ENCODE measurements at places on chromosomes 2 and 18.
A peak's percentile ranks its signal among the peaks of the same experiment; 100 is the strongest.

DNA sequence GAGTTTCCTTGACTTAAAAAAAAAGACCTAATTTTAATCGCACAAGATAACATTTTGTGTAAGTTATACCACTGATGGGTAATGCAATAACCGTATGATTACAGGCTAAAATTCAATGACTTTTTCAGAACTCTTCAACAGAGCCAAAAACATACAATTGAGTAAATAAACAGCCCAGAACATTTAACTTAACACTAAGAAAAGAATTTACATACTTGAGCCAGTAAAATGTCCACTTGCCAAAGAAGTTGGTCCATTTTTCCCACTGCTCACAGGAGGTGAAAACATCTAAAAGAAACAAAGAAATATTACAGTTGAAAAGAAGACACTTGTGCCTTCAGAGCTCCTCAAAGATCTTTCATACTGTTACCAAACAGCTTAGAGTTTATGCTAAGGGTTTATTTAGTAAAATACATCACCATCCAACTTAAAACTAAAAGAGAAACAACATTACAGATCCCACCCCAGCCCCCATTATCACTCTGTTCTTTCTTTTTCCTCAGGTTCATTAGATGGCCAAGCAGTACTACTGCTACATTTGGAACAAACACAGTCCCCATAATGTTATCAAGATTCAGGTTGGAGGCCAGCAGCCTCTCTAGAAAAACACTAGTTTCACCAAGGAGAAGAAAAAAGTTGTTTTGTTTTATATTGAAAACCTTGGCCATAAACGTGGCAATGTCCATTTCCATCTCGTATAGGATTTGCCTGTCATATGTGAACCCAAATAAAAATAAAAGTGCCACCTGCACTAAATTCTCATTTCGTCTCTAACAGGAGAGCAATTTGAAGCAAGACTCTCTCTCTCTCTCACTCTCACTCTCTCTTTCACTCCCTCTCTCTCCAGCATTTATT, 2.7 kb downstream of the TCF4 start:
- no peak for DNase-seq

DNA sequence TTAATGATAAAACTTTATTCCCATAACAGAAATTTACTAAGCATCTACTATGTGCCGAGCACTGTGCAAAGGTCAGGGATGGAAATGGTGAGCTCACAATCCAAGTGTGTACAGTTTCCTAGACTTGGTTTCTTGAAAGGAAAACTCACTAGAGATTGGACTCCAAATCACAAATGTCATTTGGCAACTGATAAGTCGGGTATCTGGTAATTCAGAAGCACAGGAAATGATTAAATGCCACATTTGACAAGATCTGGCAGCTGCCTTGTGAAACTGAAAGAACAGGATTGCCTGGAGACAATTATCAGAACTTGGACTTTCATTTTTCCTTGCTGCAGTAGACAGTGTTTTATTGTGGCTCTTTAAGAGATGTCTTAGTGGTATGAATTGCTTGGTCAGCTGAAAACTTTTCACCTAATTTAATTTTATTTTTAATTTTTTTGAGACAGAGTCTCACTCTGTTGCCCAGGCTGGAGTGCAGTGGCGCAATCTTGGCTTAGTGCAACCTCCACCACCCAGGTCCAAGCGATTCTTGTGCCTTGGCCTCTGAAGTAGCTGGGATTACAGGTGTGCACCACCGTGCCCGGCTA, 19.2 kb downstream of the ITGA6 start:
- DNase-seq = no peak

- no peak for DNase-seq
Measured at GRCh38 chr2:54909001-54909400, 141.2 kb downstream of the RTN4 start.

GRCh38 chr2:177908182-177908581, 164.4 kb downstream of the PDE11A start:
- DNase-seq = peak; percentile 62

DNA sequence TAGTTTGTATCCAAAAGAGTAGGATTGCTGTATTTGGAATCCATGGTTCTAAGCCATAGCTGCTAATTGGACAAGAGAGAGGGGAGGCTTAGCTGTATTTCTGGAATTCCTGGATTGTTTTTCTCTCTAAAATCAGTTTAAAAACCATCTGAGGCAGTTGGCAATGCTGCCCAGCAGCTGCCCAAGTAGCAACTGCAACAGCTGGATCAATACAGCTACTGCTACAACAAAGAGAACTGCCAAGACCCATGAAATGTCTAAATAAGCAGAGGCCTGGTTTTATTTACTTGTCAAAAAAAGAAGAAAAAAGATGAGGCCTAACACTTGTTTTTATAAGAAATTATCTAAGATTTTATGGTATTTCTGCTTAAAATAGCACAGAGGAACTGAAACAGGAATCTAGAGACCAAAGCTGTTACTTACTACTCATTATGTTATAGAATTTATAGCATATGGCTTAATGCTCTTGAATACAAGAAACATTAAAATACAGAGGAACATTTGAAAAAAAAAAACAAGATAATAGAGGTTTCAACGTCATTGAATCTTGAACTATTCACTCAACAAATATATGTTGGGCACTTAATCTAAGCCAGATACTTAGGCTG, 39.1 kb downstream of the TMEFF2 start:
- no peak for DNase-seq

GRCh38 chr18:8188184-8188583, 421.1 kb upstream of the RAB12 start:
- no peak for DNase-seq

- no peak for DNase-seq
Measured at GRCh38 chr18:69658103-69658502, 257.4 kb downstream of the DOK6 start.

- DNase-seq = no peak
Measured at GRCh38 chr2:188328419-188328818, 36.7 kb downstream of the GULP1 start.

- no peak for DNase-seq
Measured at GRCh38 chr18:7844017-7844416, 276.9 kb downstream of the PTPRM start.

- DNase-seq = no peak
Measured at GRCh38 chr2:12552092-12552491, 164.6 kb upstream of the TRIB2 start.

GRCh38 chr2:240320204-240320993, 115.1 kb upstream of the GPC1 start:
- DNase-seq = peak; percentile 71

DNA sequence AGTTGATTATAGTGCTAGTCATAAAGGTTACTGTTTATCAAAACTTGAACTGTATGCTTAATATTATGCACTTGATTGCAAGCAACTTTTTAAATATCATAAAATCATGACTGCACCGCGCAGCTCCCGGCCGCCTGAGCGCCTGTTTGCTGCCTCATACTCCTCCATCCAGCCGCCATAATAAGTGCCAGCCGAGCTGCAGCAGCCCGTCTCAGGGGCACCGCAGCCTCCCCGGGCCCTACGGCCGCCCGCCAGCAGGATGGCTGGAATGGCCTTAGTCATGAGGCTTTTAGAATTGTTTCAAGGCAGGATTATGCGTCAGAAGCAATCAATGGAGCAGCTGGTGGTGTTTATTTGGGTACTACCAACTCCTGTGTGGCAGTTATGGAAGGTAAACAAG, 337.2 kb downstream of the PAX3 start:
- DNase-seq = no peak

DNA sequence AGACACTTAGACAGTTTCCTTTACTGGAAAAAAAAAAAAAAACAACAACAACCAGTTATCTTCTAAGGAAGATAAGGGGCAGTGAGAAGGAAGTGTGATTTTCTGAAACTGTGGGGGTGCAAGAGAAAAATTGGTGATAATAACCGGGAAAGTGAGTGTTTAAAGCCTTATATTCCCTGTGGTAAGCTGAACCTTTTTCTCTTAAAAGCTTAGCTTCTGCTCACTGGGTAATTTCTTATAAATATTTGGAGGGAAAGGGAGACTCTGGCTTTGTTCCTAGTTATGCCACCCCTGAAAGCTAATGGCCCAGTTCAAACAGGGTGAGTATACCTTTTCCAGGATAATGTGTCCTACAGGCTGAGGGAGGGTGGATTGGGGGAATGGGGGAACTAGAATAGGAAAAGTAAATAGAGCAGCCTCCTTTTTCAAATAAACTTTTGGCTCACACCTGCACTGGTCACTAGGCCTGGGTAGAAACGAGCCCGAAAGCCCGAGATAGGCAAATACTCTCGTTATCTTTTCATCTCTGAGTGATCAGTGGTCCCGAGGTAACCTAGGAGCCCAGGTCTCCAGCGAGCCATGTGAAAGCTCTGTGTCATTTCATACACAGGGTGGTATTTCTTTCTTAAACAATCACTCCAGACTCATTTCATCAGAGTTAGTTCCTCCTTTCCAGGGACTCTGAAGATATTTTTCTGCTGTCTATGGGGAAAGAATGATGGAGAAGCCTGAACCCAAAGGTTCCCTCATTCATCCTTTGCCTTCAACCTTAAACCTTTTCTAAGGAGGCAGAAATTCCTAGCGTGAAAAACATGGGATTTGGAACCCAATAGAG, 15.5 kb upstream of the SRBD1 start:
- no peak for DNase-seq

DNA sequence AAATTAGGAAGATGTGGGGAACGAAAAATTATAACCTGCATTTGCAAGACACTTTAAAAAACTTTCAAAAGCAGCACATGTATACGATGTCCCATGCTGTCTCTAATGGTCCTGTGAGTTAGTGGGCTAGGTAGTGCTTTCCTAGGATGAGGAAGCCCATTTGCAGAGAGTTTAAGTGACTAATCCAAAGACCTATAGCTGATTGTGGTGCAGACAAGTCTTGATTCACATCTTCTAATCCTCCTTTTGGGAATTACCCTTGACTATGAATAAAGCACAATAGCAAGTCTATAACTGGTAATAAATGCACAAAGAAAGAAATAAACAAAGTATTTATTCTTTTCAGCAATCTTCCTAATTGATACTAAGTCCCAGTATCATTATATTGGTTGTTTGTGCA, 234.6 kb upstream of the FANCL start:
- no peak for DNase-seq

- DNase-seq = no peak
Measured at GRCh38 chr2:25926984-25927756, 48.9 kb upstream of the ASXL2 start.

DNA sequence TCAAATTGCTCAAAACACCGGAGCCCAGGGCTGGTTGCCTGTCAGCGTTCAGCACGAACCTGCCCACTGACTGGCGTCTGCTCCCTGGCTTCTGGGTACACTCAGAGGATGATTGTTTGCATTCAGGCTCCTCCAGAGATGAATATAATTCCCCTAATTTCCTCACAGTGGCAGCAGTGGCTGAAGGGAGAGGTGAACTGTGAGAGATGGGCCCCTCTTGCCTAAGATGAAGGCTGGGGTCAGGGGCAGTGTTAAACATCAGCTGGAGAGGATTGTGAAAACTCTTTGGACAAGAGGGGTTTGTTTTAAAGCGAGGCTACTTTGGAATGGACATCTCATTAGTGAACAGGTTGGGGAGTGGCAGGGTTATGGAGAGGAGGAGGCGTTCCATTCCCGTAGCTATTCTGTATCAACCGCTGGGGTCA, 31.0 kb downstream of the TCF7L1 start:
- DNase-seq = no peak

GRCh38 chr2:101006065-101006715, 4.1 kb downstream of the RPL31 start:
- DNase-seq = no peak

GRCh38 chr2:198339116-198339515, 534.7 kb downstream of the PLCL1 start:
- no peak for DNase-seq

DNA sequence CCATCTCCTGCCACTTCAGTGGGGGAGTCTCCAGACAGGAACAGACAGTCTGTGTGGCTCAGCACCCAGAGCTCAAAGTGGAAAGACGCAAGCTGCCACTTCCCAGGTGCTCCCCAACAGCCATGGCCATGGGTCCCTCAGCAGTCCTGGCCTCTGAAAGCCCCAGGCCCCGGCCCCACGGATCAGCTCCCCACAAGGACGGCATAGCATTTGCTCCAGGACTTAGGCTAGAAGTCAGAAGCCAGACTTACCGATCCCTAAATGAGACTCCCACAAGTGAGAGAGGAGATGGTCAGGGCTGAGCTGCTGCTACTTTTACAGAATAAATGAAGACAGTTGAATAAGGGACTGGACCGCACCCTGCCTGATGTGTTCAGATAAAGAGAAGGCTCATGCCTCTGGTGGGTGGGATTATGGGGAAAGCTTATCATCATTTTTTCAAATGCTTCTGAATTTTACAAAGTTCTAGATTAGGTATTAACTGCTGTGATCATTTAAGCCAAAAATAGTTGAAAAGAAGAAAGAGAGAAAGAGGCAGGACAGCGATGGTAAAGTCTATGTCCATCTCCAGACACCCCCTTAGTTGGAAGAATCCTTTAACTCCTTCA, 50.5 kb downstream of the ADD2 start:
- peak; percentile 34 for DNase-seq

DNA sequence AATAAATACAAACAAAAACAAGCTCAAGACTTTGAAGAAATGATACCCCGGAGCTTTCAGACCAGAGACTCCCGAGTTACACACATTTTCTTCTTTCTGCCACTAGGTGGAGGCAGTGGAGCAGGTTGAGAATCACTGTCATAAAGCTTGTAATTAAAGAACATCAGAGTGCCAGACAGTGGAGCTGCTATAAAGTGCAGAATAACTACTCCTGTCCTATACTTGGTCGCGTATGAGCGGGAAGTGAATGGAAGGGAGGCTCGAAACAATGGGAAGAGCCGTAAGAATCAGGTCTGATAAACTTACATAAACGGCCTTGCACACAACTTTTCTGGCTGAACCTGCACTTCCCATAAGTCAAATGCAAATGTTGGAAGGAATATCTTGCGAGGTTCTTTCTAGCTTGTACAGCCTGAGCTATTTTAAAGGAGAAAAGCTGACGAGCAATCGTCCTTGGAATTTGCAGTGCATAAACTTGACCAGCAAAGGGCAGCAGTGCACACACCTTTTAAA, 189.0 kb downstream of the RPIA start:
- DNase-seq = no peak

DNA sequence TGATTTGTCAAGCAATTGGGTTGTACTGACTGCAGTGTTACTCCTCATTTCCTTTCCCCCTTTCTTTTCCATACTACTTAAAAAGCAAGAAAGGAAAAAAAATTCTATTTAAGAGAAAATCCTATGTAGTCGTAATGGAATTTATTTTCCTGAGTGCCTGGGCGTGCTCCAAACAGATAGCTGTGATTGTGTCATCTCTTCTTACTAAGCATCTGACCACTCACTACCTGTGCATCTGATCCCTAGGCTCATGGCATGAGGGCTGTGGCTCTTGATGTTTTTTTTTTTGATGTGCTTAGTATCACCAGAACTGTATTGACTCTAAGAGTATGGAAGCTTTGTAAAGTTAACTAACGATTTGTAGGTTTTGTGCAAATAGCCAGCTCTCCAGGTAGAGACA, 19.0 kb downstream of the CRIM1 start:
- DNase-seq = no peak
